WERI-Rb-1 (cell line): ENCODE measurements at places on chromosomes 4 and X.

DNA sequence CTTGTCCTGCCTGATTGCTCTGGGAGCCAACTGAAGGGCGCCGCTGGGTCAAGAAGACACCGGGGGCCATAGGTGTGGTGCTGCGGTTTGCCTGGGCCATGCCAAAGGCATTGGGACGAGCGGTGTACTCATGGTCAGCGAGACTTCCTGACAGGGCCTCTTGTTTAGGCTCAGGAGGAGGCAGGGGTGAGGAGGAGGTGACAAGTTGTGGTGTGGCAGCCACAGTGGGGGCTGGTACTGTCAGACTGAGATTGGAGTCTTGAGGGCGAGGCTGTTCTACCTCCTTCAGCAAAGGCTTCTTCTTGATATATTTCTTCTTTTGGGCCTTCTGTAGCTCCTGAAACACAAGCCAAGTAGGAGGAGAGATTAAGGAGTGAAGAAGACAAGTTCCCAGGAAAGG is 104.1 kb downstream of the PHF8 start:
- DNase-seq = no peak

DNA sequence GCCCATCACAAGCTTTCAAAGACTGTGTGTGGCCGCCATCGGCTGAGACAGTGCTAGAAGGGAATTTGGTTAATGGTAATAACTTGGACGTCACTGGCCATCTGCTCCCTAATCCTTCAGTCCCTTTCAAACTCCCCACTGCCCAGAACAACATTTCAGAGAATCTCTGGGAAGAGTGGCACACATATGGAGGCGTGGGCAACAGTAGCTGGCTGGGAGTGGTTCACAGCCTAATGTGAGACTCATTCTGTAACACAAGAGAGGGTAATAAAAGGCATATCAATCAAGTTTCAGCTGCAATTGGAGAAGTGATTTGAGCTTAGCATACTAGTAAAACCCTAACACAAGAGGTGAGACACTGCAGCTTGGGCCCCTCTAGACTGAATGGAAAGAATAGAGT is 15.4 kb downstream of the SMIM10 start:
- DNase-seq = peak; percentile 34

- DNase-seq = no peak
Observed at GRCh38 chr4:4492161-4492847, 49.5 kb downstream of the STX18 start.

- DNase-seq = no peak
Observed at GRCh38 chr4:76696109-76696508, 201.8 kb downstream of the SOWAHB start.

GRCh38 chrX:77519765-77520164 is 72.6 kb downstream of the FGF16 start:
- DNase-seq = no peak

GRCh38 chrX:15404401-15405096 is 20.3 kb upstream of the VEGFD start:
- no peak for DNase-seq

GRCh38 chr4:74962584-74962983 is 29.7 kb downstream of the PARM1 start:
- DNase-seq = no peak

GRCh38 chr4:3340038-3340699 is 47.3 kb downstream of the RGS12 start:
- no peak for DNase-seq

DNA sequence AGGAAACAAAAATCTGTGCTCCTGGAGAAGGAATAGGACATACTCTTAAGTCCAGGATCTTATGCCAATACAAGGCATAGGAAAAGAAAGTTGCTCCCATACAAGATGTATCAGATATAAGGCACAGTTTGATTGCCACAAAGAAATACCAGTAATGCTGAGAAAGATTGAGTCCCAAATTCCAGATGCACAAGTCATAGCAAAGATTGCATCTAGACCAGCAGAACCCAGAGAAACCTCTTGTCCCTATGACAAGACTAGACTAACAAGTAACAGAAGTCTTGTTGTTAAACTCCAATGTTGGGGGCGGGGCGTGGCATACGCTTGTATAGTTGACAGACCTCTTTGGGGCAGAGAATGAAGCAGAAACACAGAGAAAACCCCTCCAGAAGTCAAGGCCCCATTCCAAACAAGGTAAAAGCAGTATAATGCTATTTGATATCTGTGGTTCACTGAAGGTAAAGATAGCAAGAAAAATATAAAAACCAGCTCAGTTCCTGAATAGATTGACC is 671.5 kb upstream of the GRIA3 start:
- no peak for DNase-seq

GRCh38 chr4:47410271-47410670 is 53.2 kb downstream of the COMMD8 start:
- DNase-seq = no peak

DNA sequence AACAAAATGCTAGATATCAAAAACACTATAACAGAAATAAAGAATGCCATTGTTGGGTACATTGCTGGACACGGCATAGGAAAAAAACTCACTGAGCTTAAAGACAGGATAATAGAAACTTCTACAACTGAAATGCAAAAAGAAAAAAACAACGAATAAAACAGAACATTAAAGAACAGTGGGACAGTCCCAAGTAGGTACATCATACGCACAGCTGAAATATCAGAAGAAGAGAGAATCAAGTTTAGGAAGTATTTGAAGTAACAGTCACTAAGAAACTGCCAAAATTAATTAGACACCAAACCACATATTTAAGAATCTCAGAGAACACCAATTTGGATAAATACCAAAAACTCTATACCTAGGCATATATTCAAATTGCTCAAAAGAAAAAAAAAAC is 19.2 kb downstream of the RAB28 start:
- DNase-seq = no peak

DNA sequence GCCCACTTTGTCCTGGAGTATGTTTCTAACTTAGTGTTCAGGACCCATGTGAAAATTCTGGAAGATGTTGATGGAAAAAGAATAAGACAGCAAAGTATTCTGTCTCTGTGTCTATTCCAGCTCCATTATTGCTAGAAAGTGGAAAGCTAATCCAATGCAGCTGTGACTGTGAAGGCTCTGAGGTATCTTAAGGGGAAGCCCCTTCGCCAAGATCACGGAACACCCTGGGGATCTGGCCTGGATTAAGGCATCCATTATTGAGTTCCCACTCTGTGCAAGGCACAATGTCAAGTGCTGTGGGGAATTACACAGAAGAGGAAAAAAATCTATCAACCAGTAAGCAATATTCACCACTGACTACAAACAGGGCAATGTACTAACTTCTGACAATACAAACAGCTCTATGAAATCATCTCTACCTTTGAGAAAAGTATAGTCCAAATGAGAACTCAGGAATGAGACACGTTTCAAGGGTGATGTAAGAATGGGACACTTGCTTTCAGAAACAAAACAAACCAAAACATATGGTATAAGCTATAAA is 222.1 kb downstream of the LDB2 start:
- DNase-seq = no peak

DNA sequence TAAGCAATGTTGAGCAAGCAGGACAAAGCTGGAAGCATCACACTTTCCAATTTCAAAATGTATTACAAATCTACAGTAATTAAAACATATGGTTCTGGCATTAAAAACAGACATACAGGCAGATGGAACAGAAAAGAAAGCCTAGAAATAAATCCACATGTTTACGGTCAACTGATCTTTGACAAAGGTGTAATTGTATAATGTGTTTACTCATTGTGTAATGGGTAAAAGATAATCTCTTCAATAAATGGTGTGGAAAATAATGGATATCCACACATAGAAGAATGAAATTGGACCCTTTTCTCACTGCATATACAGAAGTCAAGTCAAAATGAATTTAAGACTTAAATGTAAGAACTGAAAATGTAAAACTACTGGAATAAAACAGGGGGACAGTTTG is 394.2 kb downstream of the ANKRD50 start:
- no peak for DNase-seq

DNA sequence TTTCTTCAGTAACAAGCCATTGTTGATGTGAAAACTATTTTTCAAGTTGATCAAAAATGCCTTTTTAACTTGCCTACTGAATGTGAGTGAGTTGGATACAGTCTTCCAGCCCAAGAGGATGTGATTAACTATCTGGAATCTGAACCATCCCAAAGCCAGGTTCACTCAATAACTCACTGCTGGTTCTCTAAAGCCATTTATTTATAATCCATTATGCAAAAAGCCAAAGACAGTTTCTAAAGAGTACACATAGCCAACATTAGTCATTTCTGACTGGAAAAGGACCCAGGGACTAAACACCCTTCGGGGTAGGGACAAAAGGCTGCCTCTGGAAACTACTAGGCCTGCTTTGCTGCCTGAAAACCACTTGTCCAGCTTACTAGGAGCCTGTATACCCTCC is 109.6 kb downstream of the SHROOM4 start:
- no peak for DNase-seq

- no peak for DNase-seq
Observed at GRCh38 chrX:13716905-13717304, 17.5 kb downstream of the TRAPPC2 start.
